A172 (cell line): ENCODE measurements at places on chromosomes 6 and 20. TPM values are rescaled to one million over a fixed set of nuclear protein-coding genes. Genes with fewer than 3 reads are reported as not detected.

BPIFB2 gene
- total RNA-seq: not detected in 2 replicates

FOXQ1 gene
- total RNA-seq: 0.24 TPM in 1 of 2 replicates, not detected in the other

MRPS18B gene
- total RNA-seq: 76.8 and 82.8 TPM in 2 replicates

GRCh38 chr6:43220439-43220951 lies 8.8 kb downstream of the DNPH1 start:
- no peak for DNase-seq

DNA sequence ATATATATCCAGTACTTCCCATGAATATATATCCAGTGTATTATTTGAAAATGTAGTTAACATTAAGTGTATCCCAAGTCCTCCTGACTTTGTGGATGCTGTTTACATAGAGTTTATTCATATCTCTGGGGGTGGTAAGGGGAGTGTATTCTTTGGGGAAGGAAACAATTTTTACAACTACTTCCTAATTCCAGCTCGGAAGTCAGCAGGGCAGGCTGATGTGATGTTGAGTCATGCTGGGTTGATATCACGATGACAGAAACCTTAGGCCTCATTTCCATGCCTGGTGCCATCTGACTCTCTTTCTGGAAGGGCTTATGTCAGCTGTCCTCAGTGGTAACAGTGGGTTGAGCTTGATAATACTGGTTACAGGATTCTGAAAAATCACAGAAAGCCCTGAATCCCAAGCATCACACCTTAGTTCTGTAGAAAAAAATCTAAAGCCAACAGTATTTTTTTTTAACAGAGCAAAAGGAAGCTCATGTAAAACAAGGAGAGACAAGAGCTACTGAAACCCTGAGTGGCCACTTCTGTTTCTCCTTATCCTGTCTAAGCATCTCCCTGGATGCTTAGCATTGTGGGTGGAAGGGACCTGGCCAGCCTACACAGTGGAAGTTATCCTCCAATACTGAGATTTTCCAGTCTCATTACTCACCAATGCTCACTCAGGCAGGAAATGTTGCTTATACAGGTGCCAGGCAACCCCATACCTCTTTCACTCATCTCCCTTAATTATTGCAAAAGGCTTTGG lies 75.2 kb upstream of the IYD start:
- DNase-seq: peak; percentile 76

DNA sequence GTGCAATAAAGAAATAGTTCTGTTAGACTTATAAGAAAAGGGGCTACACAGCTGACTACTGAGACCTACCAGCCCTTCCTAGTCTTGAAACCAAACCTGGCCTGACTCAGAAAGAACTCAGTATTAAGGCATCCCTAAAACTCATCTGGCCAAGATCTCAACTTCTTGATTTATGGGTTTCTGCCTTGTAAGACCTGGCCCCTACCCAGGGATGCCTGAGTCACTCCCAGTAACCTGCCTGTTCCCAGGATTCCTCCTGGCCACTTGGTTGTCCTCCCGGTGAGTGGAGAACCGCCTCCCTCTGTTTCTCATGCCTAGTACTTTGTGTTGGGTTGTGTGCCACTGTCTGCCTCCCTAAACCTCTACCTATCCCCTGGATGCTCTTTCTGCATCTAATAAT lies 189.4 kb upstream of the PREP start:
- peak; percentile 98 for DNase-seq

GRCh38 chr6:3847521-3847920 lies 1.7 kb upstream of the FAM50B start:
- DNase-seq: no peak

DNA sequence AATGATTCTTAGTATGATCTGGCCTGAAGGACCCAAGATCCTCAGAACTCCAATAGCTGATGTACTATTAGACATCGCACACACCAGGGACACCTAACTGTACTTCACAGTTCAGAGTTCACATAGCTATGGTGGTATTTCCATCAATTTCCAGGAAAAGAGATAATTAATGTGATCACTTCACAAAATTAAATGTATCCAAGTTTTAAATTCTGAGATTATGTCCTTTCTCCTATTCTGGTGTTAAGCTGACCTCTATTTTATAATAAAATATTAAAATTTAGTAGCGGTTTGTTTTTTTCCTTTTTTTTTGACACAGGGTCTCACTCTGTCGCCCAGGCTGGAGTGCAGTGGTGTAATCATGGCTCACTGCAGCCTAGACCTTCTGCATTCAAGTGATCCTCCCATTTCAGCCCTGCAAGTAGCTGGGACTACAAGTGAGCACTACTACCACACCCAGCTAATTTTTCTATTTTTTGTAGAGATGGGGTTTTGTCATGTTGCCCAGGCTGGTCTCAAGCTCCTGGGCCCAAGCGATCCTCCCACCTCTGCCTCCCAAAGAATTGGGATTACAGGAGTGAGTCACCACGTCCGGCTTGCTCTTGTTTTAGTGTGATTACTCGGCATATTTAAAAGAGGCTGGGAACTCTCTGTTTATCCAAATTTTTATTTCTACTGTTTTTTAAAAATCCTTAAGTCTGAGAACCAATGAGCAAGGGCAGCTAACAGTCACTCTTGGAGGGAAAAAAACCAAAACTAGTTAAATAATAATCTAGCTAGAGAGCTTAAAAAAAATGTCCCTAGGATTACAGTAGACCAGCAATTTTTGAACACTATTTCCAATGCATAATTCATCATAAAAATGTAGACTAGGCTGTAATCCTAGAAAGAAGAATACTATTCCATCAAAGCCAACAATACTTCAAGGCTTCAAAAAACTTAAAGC lies 16.0 kb downstream of the KIF13A start:
- peak; percentile 76 for DNase-seq

DNA sequence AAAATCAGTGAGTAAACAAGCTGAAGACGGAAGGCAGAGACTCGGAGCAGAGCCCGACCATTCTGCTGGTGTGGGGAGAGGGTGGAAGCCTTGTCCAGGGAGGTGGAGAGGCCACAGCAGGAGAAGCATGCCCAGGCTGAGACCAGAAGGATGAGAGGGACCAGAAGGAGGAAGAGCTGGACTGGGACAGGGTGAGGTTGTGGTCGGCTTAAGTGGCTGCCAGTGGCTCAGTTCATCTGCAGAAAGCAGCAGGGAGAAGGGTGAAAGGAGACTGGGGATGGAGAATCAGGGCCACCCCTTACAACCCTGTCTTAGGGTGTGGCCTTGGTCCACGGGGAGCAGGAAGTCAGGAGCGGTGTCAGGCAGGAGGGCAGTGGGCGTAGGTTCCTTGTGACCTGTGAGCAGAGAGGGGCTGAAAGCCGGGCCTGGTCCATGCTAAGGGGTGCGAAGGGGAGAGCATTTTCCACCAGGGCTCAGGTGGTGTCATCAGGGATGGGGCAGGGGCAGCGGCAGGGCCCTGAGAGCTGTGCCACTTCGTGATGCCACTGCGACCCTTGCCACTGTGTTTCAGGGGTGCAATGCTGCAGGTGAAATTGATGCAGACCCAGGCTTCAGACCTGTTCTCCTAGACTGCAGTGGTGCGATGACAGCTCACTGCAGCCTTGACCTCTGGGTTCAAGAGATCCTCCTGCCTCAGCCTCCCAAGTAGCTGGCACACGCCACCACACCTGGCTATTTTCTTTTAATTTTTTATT lies 81.1 kb downstream of the TTLL2 start:
- DNase-seq: no peak

DNA sequence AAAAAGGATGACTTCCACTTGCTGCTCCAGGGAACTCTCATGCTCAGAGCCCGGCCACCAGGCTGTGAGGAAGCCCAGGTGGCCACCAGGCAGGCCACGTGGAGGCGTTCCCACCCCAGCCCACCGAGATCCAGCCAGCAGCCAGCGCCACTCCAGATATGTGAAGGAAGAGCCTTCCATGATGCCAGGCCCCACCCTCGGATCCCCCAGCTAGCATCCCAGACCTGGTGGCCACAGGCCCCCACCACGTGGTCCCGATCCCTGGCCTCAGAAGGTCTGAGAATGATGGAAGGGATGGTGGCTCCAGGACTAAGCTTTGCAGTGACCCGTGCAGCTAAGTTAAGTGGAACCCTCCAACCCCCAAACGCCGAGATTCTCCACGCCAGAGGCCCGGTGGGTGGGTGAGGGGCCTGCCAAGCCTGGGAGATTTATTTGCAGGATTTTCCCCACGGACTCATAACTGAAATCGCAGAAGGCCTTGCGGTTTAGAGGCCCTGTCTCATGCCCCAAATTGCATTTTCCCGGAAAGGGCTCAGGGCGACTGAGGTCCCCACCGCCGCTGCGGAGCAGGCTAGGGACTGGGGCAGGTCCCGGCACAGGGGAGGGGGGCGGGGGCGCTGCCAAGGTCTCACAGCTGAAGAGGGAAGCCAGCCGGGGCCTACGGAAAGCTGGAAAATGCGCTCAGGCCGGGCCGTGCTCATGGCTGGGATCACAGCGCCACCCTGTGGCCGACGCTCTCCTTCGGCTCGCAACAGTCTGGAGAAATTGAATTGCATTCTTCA lies 31.1 kb upstream of the CST7 start:
- peak; percentile 53 for DNase-seq

DNA sequence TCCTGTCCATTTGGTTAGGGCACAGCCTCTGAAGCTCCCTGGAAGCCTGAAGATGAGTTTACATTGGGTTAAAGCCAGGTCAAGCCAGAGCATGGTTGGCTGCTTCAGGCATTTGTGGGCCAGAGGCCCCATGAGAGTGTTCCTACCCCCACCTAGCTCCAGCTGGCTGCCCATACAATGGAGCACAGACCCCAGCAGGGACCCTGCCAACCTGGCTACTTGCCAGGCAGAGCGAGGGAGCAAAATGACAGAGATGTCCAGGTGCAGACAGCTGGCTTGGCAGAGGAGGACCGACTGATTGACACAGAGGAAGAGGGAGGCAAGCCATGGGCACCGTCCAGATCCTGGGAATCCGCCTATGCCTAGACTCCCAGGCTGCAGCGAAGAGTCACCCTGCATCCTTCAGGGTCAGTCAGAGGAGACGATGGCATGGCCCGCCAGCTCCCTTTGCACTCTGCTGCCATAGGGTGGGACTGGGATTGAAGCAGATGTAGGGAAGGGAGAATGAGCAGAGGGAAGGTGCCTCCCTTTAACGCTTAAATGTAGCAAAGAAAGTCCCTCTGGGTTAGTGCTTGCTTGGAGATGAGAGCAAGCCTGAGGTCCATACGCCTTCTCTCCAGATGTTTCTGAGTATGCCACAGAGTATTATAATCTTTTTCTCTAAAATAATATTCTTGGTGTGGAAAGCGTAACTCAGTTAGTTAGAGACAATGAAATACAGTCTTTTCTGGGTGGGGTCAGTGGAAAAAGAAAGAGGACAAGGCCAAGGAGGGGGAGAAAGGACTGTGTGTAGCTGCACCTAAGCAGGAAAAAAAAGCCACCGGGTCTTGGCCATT lies 77.6 kb upstream of the FYN start:
- no peak for DNase-seq
